Smooth muscle cell of bladder (primary cell): ENCODE measurements at places on chromosomes 4 and X. TPM values are rescaled to one million over a fixed set of nuclear protein-coding genes. Genes with fewer than 3 reads are reported as not detected.

Gene ADGRA3
- 18.9 and 21.9 TPM in 2 replicates for total RNA-seq

Gene CNKSR2
- 1.6 and 5.5 TPM in 2 replicates for total RNA-seq

Gene TMSB15B
- total RNA-seq = 2.1 and 2.7 TPM in 2 replicates

Gene XKRX
- under 0.01 TPM in 1 of 2 replicates, not detected in the other for total RNA-seq

Gene FAM47E
- 0.28 and 1.4 TPM in 2 replicates for total RNA-seq

Gene PTCHD1
- not detected in 2 replicates for total RNA-seq

Gene TFDP3
- total RNA-seq = not detected in 2 replicates

Gene ADAMTS3
- total RNA-seq = 2.5 and 3.8 TPM in 2 replicates

Gene RNF128
- 2.4 and 5.7 TPM in 2 replicates for total RNA-seq

Gene ABLIM2
- 0.09 and 0.14 TPM in 2 replicates for total RNA-seq

Gene BRS3
- not detected in 2 replicates for total RNA-seq

Gene PDK3
- total RNA-seq = 5.8 and 8.6 TPM in 2 replicates

Gene REPS2
- total RNA-seq = 0.09 and 0.14 TPM in 2 replicates

Gene NEUROG2
- not detected in 2 replicates for total RNA-seq

Gene ITM2A
- total RNA-seq = 0.14 and 0.28 TPM in 2 replicates

Gene CYLC1
- total RNA-seq = not detected in 2 replicates

Gene SLC16A2
- total RNA-seq = 7.4 and 8.3 TPM in 2 replicates

Gene MAGEA8
- total RNA-seq = not detected in 2 replicates
